ENCODE measurements at places on chromosomes 16 and 17.

DNA sequence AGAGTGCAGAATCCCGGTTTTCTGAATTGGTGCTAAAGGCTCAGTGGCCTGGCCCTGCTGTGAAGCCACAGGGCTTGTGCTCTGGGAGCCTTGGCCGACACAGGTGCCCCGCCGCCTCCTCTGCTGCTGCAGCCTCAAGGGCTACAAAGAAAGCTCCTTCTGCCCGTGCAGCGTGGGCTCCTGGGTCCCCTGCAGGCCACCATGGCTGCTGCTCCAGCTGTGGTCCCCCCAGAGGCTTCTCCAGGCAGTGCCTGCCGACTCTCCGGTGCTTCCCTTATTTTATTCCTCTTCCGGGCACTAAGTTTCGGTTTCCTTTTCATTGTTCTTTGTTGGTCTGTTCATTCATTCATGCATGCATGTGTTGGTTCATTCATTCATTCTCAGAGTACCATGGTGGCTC, 53.1 kb downstream of the CMIP start:
- peaks cover 23% of the 10 kb centered on the region for H3K4me1 ChIP-seq
- no peak for DNase-seq
- no peaks in the 10 kb centered on the region for H3K36me3 ChIP-seq
- H3K27me3 ChIP-seq, result no peaks in the 10 kb centered on the region

GRCh38 chr16:14464796-14465195, 165.3 kb downstream of the PARN start:
- no peak overlapping the region for H3K4me3 ChIP-seq
- H3K27me3 ChIP-seq, result no peaks in the 10 kb centered on the region
- H3K4me1 ChIP-seq, result peaks cover 2% of the 10 kb centered on the region
- no peaks in the 10 kb centered on the region for H3K36me3 ChIP-seq
- no peak for DNase-seq

GRCh38 chr17:58533616-58534188, 19.3 kb upstream of the MTMR4 start:
- no peak overlapping the region for H3K27ac ChIP-seq
- H3K36me3 ChIP-seq, result no peaks in the 10 kb centered on the region
- H3K4me3 ChIP-seq, result no peak overlapping the region
- no peak for DNase-seq
- H3K27me3 ChIP-seq, result peaks cover 6% of the 10 kb centered on the region
- H3K4me1 ChIP-seq, result peaks cover 15% of the 10 kb centered on the region

GRCh38 chr17:57288040-57288772, 31.9 kb downstream of the MSI2 start:
- peaks cover 8% of the 10 kb centered on the region for H3K4me1 ChIP-seq
- no peaks in the 10 kb centered on the region for H3K36me3 ChIP-seq
- no peak overlapping the region for H3K4me3 ChIP-seq
- no peaks in the 10 kb centered on the region for H3K27me3 ChIP-seq

DNA sequence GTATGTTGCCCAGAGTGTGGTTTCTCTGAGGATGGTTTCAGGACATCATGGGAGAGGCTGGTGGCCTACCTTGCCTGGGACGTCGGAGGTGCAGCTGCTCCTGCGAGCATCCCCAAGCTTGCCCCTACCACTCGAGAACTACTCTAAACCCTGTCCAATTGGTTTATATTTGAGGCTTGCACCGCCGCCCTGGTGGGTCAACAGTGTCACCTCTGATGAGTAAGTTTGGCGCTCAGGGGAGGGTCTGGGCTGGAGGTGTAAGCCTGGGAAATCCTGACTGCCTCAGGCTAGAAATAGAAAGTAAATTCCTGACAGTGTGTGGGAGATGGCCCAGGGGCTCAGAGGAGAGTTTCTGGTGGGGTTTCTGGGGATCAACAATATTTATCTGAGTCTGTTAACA, 48.2 kb downstream of the CCDC42 start:
- H3K27ac ChIP-seq, result peak overlapping the region; percentile 55
- H3K4me1 ChIP-seq, result peaks cover 12% of the 10 kb centered on the region
- H3K4me3 ChIP-seq, result no peak overlapping the region
- no peaks in the 10 kb centered on the region for H3K27me3 ChIP-seq

DNA sequence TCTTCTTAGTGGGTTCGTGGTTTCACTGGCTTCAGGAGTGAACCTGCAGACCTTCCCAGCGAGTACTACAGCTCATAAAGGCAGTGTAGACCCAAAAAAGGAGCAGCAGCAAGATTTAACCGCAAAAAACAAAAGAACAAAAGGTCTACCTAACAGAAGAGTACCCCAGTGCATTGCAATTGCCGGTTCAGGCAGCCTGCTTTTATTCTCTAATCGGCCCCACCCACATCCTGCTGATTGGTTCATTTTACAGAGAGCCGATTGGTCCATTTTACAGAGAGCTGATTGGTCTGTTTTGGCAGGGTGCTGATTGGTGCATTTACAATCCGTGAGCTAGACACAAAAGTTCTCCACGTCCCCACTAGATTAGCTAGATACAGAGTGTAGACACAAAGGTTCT, 2.0 kb upstream of the ARRB2 start:
- H3K27ac ChIP-seq, result no peak overlapping the region
- H3K36me3 ChIP-seq, result no peaks in the 10 kb centered on the region
- H3K4me3 ChIP-seq, result no peak overlapping the region
- H3K27me3 ChIP-seq, result no peaks in the 10 kb centered on the region
- H3K4me1 ChIP-seq, result peaks cover 18% of the 10 kb centered on the region

- H3K27me3 ChIP-seq, result no peaks in the 10 kb centered on the region
- H3K27ac ChIP-seq, result no peak overlapping the region
- no peak for DNase-seq
- H3K36me3 ChIP-seq, result no peaks in the 10 kb centered on the region
- peaks cover 23% of the 10 kb centered on the region for H3K4me1 ChIP-seq
These were observed 53.6 kb downstream of the CBFA2T3 start for GRCh38 chr16:88923450-88923849.

DNA sequence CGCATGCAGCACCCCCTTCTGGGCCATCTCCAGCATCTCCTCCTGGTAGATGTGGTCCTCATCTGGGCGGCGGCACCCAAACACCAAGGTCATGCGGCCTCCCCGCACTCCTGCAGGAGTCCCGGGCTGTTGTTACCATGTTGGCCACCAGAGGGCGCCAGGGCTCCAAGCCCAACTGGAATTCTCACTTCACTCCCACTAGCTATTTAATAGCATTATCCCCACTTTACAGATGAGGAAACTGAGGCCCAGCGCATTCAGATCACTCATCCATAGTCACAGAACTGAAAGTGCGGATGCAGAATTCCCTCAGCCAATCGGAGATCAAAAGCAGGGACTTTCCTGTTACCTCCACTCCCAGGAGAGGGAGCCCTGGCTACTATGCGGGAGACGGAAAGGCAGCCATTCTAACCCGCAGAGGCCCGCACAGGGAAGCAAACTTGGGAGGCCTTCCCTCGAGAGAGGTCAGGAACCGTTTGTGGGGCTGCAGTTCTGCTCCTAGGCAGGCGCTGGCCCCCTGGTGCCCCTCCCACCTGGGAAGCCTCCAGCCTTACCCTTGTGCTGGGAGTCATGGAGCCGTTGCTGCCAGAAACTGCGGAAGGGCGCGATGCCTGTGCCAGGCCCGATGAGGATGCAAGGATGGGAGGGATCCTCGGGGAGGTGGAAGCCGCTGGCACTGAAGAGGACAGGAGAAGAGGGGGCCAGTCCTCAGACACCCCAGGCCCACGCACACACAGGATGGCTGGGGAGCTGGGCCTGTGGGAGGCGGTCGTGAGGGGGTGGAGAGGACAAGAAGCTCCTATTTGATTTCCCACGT, 40.1 kb downstream of the NOS2 start:
- H3K27ac ChIP-seq, result no peak overlapping the region
- no peak overlapping the region for H3K4me3 ChIP-seq
- no peaks in the 10 kb centered on the region for H3K27me3 ChIP-seq
- H3K36me3 ChIP-seq, result no peaks in the 10 kb centered on the region

GRCh38 chr17:27494192-27495091, 38.2 kb downstream of the KSR1 start:
- peaks cover 53% of the 10 kb centered on the region for H3K4me1 ChIP-seq
- no peaks in the 10 kb centered on the region for H3K36me3 ChIP-seq
- H3K27ac ChIP-seq, result no peak overlapping the region

- no peak for DNase-seq
- H3K4me1 ChIP-seq, result no peaks in the 10 kb centered on the region
- H3K4me3 ChIP-seq, result no peak overlapping the region
- no peaks in the 10 kb centered on the region for H3K27me3 ChIP-seq
- H3K27ac ChIP-seq, result no peak overlapping the region
- H3K36me3 ChIP-seq, result no peaks in the 10 kb centered on the region
These were observed 31.4 kb upstream of the CNEP1R1 start for GRCh38 chr16:49993579-49993978.

- H3K27me3 ChIP-seq, result no peaks in the 10 kb centered on the region
- no peak for DNase-seq
- peaks cover 16% of the 10 kb centered on the region for H3K4me1 ChIP-seq
- no peak overlapping the region for H3K4me3 ChIP-seq
- H3K27ac ChIP-seq, result no peak overlapping the region
- no peaks in the 10 kb centered on the region for H3K36me3 ChIP-seq
These were observed 69.6 kb downstream of the MARF1 start for GRCh38 chr16:15573274-15573895.

- DNase-seq, result no peak
- H3K27ac ChIP-seq, result no peak overlapping the region
- no peak overlapping the region for H3K4me3 ChIP-seq
- no peaks in the 10 kb centered on the region for H3K4me1 ChIP-seq
These were observed 22.9 kb upstream of the XYLT2 start for GRCh38 chr17:50323060-50323459.

- no peak overlapping the region for H3K4me3 ChIP-seq
- no peaks in the 10 kb centered on the region for H3K36me3 ChIP-seq
- peaks cover 13% of the 10 kb centered on the region for H3K27me3 ChIP-seq
- peaks cover 13% of the 10 kb centered on the region for H3K4me1 ChIP-seq
- DNase-seq, result no peak
These were observed 62.8 kb upstream of the CIBAR2 start for GRCh38 chr16:85174871-85175723.

- no peaks in the 10 kb centered on the region for H3K36me3 ChIP-seq
- no peaks in the 10 kb centered on the region for H3K4me1 ChIP-seq
- H3K4me3 ChIP-seq, result no peak overlapping the region
- no peak overlapping the region for H3K27ac ChIP-seq
- DNase-seq, result no peak
These were observed 74.9 kb upstream of the GNG13 start for GRCh38 chr16:875182-876040.

GRCh38 chr17:12078791-12079190, 58.1 kb downstream of the MAP2K4 start:
- no peak overlapping the region for H3K27ac ChIP-seq
- H3K27me3 ChIP-seq, result no peaks in the 10 kb centered on the region
- no peaks in the 10 kb centered on the region for H3K36me3 ChIP-seq
- H3K4me1 ChIP-seq, result no peaks in the 10 kb centered on the region
- DNase-seq, result no peak

- no peak overlapping the region for H3K27ac ChIP-seq
- H3K4me1 ChIP-seq, result no peaks in the 10 kb centered on the region
- no peak for DNase-seq
- no peak overlapping the region for H3K4me3 ChIP-seq
These were observed 27.9 kb downstream of the IRX6 start for GRCh38 chr16:55351936-55352335.

DNA sequence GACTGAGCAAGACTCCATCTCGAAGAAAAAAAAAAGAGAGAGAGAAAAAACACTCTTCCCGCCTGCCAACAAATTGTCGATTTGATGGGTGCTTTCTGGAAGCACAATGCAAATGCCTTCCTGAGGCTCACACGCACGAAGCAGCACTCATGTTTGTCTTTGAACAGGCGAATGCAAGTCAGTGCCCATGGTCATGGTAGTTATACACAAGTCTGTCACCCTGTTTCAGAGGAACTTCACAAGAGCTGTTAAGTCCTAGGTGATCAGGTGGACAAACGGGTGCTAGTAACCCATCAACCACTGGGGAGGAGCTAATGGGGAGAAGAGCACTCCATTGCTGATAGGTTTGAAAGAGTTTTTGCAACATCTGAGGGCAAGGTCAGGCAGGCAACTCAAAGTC, 6.5 kb upstream of the DNAI2 start:
- no peaks in the 10 kb centered on the region for H3K36me3 ChIP-seq
- H3K4me3 ChIP-seq, result no peak overlapping the region
- no peak for DNase-seq
- H3K27me3 ChIP-seq, result no peaks in the 10 kb centered on the region
- H3K27ac ChIP-seq, result no peak overlapping the region

DNA sequence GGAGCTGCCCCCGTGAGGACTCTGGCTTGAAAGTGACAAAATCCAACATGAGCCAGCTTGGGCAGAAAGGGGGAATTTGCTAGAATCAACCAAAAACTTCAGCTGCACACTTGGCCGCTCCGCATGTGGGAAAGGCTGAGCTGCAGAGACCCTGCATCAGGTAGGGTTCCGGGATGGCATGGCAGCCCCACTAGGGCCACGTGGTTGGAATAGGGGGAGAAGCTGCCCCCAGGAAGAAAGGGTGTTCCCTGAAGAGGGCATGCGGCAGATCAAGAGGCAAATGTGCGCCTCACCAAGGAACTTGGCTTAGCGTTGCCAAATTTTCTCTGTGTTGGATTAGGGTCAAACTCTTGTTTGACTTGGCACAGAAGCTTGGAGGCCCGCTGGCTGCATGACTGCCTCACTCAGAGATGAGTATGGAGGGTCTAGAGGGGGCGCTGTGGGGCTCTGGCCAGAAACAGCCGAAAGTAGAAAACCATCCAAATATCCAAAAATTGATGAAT, 29.2 kb upstream of the WFIKKN2 start:
- no peaks in the 10 kb centered on the region for H3K27me3 ChIP-seq
- no peaks in the 10 kb centered on the region for H3K4me1 ChIP-seq
- no peaks in the 10 kb centered on the region for H3K36me3 ChIP-seq
- no peak overlapping the region for H3K4me3 ChIP-seq
- no peak overlapping the region for H3K27ac ChIP-seq

DNA sequence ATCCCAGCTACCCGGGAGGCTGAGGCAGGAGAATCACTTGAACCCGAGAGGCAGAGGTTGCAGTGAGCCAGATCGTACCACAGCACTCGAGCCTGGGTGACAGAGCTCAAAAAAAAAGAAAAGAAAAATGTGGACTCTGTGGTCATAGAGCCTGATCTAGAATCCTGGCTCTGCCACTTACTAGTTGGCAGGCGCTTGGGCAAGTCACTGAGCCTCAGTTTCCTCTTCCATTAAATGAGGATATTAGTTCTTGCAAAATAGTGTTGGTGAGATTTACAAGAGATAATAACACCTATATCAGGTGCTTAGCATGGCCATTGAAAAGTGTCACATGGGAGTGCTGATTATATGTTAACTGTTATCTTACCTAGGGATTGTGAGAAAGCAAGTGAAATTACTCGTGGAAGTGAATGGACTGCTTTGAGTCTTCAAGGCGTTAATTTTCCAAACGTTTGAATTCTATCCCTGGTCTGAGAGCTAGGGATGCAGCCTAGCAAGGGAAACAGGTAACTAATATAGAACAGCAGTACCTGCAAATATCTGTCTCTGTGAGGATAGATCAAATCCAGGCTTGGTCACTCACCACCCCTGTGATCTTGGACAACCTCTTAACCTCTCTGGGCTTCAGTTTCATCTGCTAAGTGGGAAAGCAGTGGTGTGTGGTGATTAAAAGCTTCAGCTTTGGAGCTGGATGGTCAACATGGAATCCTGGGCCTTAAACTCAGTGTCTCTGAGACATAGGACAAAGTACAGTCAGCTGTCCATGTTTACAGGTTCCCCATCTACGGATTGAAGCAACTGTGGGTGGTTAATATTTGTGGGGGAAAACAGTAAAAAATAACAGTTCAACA, 953 bp upstream of the NSMCE1 start:
- no peak for DNase-seq
- H3K4me3 ChIP-seq, result peak overlapping the region; percentile 56
- no peaks in the 10 kb centered on the region for H3K4me1 ChIP-seq

Data from H1 (cell line).